ENCODE measurements at places on chromosomes 11 and 22.

DNA sequence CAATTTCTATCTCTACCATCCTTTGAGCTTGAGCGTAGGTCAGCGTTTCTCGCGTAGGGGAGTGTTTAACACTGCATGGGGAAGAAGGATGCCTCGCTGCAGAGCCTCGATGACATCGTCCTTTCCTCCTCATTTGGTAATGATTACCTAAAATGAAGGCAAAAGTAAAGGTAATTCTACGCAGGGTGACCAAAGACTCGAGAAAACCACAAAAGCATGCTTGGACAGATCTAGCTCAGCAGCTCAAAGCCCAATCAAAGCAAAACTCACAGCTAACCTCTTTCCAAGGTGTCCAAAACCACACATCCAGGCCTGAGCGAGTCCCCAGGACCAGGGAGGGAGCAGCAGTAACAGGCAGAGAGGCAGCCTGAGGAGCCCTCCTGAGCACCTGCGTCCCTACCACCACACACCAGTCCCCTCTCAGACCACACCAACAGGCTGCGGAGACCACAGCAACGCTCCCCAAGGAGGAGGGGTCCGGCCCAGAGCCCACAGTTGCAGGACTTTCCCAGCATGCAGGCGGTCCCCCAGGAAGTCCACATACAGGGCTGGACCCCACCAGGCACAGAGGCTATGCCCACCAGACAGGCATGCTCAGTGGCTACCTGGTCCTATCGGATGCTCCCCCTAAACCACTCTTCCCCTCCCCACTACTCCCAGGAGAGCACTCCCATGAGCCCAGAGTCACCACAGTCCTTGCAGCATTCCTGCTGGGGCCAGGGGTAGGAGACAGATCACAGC lies 3.3 kb downstream of the BRD1 start:
- no peak for DNase-seq

DNA sequence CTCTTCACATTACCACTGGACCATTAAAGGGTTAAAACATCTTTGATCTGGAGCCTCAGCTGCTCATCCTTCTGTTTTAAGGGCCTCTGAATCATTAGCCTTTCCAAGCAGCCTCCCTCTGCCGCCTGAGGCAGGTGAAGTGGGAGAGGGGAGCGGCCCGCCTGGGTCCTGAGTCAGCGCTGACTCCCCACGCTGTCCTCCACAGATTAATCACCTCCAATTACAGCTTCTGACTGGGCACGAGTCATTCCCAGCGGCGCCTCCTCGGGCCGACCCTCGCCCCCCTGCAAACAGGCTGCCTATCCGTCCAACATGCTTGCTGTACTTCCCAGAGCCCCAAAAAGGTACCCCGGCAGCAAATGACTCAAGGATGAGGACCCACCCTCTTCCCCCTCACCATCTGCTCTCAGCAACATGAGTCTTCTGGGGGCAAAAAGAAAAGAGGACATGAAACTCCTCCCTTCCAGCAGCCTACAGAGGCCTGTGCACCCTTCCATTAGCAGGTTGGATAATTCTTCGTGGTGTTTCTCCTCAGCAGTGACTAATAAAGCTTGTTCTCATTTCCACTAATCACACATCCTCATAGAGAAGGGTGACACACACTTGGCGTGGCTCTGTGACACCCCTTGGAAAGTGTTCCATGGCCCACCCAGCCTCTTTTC lies 44.3 kb upstream of the JAM3 start:
- no peak for DNase-seq

DNA sequence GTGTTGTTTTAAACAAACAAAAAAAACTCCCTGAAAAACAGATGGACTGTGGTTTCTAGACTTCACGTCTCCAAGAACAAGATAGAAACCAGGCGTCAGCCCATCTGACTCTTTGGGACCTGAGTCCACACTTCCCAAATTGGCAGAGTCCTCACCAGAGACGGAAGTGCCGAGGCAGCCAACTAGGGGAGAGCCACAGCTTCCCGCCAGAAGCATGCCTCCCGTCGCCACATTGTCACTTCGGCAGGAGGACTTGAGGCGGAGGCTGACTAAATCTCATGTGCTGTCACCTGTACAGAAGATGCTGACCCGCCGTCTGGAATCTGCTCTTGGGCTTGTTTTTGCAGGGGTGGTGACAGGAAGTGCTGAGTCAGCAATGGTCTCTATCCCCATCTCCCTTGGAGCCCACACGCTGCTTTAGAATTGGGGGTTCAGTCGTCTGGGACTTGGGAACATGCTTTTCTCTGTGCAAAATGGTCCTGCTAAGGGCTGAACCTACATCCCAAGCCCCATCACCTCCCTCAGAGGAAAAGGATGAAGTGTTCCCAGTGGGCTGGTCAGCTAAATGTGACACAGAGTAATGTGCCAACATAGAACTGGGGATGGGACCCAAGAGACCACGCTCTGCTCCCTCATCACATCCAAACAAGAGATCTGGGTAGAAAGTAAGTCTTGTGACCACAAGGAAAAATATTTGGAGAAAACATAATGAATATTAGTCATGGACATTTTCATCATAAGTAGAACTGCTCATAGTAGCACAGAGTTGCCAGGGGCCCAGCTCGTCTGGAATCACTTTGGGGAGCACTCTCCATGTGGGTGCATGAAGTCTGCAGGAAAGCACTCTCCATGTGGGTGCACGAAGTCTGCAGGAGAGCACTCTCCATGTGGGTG lies 152.9 kb downstream of the SNX19 start:
- no peak for DNase-seq

DNA sequence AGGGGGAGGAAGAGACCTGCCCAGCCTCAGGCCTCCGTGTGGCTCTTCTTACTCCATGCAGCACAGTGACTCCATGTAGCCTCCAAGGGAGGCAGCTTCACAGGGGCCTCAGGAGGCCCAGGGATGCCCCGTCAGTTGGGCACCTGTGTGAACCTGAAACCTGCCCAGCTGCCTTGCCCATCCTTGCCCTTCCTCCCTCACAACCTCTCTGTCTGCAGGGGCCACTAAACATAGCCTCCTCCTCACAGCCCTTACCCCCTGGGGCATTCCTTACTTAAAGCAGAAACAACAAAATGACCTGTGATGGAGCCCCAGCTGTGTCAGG lies 7.1 kb downstream of the LRRC32 start:
- no peak for DNase-seq

DNA sequence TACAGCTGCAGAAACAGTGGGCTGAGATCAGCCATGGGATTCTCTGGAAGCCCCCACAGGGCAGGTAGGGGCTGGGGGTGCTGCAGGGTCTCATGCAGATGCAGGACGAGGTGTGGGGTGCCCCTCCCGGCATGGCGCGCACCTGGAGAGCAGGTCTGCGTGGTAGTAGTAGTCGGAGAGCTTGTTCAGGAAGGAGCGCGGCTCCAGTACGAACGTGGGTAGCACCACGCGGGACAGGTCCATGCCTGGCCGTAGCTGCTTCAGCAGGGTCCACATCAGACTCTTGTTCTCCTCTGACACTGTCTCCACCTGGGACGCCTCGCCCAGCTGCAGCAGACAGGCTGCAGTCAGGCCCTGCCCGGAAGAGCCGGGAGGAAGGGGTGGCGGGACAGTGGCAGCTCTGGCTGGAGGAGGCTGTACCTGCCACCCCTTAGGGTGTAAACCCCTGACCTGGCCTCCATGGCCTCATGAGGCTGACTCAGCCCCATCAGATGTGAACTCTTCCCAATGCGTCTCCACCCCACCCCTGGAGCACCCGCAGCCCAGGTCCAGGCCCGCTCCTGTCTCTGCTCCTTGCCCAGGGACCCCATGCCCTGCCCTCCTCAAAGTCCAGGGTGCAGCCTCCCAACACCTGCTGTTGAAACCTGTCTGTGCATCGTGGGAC lies 47.0 kb upstream of the CARS1 start:
- DNase-seq, result no peak

DNA sequence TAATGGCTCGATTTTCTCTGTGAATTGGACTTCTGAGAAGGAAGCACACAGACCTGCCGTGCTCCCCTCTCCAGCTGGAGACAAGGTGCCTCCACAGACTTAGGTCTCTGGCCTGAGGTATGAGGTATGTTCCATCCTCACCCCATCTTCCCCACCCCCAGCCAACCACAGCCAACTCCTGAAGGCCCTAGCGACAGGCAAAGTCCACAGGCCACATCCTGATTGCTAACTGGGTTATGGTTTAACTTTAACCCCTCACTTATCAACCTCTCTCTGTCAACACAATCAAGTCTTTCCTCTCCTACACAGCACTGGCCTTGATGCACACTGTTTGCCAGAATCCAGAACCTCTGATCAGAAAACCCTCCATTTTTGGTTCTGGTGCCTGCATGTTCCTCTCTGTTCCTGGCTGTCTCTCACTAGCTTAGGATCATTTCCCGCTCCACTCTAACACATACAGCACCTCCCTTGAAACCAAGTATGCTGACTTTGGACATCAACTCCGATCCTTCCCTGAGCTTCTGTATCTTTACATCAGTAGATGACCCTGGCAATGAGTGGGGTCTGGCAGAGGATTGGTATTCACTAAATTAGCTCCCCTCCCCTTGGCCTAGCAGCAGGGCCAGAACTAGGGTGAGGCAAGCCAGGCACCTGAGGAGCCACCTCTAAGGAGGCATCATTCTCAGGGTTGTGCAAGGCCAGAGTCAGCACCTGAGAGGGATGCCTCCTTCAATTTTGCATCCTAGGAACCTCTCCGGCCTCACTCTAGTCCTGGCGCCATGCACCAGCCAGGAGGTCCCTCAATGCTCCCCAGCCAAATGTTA lies 22.0 kb downstream of the JAML start:
- DNase-seq, result peak; percentile 38

DNA sequence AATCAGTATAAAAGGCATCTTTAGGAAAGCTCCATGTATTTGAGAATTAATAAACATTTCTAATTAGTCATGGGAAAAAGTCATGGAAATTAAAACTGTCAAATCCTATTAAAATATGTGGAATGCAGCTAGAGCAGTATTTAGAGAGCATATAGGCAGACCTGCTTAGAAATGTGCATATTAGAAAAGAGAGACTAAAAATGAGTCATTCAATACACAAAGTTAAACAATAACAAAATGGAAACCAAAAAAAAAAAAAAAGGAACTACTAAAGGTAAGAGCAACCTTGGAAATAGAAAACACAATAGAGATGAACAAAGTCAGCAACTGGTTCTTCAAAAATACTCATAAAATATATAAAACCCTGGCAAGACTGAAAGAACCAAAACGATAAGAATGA lies 59.7 kb upstream of the RASSF10 start:
- DNase-seq, result no peak

GRCh38 chr11:57370251-57370650 lies 10.7 kb downstream of the PRG3 start:
- DNase-seq, result no peak

- no peak for DNase-seq
Measured at GRCh38 chr11:73907191-73907590, 30.4 kb downstream of the PAAF1 start.

DNA sequence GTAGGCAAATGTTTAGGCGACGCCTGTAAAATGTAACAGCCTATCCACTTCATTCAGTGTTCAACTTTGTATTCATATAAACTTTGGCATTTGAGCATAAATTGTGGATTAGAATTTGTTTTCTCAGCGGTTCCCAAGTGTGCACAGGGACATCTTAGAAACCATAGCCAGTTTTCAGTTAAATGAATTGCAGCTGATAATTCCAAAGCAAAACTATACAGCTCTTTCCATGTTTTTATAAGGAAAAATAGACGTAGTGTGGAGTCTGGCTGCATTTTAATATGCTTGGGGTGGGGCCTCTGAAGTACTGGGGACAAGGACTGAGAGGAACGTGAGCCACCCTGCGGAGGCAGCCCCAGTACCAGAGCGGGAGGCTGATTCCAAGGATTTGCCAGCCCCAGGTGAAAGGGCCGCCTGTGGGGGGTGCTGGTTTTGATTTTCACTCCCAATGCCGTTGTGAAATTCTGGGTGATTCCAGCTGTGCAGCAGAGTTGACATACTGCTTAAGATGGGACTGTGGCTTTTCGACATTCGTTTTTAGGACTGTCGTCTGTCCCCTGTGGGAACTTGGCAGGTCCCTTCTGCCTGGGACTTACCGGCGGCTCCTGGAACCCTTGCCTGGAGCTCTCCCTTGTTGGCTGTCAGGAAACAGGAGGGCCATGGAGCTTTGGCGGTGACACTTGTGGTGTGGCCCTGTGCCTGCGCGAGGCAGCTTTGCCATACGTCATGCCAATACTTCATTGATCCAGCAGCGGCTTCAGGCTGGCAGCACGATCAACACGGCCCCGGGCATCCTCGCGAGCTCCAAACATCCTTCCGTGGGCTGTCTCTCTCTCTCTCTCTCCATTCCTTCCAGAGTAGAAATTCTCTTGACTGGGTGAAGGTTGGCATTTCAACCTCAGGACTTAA lies 370.9 kb downstream of the TBC1D22A start:
- DNase-seq, result no peak

DNA sequence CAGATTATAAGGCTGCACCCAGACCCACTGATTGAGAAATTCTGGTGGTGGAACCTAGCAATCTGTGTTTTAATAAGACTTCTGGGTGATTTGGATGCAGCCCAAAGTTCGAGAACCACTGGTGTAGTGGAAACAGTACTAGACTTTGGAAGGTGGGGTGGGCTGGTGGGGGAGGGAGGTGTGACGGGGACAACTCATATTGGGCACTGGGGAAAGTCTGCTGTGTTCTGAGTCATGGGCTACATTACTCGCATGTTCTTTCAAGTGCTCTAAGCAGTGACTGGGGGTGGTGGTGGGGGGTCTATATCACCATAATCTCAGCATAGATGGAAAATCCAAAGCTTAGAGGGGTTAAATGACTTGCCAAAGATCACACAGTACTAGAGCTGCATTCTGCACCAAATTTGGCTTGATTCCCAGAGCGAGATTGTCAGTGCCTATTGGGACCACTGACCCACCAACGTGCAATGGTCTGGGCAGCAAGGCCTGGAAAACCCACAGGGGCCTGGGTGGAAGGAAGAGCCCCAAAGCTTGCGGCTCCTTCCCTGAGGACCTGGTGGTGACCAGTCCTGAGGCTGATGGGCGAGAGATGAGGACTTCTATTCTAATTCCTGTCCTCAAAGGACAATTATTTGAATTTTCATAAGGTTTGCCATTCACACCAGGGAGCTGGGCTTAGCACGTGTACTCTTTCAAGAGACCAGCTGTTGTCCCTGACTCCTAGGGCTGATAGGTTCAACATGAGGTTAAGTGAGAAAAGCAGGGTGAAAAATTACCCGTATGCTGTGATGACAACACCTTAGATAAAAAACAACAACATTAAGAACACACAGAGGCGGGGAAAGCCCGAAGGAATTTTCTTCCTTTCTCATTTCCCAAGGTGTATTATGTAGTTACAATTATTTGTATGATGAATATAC lies 77.5 kb upstream of the NARS2 start:
- DNase-seq, result peak; percentile 60

DNA sequence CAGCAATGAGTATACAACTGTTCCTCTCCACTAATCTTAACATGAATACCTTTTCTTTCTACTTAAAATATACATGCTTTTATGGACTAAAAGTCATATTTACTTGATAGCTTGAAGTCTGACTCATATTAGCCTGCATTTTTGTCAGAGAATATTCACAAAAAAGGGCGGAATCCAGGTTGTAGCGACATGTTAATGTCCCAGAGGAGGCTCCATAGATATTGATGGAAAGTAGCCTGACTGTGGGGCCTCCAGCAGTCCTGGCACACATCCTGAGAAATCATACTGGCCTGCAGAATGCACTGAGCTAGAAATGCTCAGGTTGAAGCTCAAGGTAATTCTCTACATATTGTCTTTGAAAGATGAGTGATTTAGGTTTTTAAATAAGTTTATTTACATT lies 1051.1 kb downstream of the NTM start:
- DNase-seq, result no peak

- no peak for DNase-seq
Measured at GRCh38 chr11:12234221-12234620, 123.8 kb downstream of the MICAL2 start.

Data from stimulated activated CD4-positive, alpha-beta T cell treated with anti-CD3 and anti-CD28 coated beads, Interleukin-2, amount 100 ng/mL, for 24 hours (primary cell).